ENCODE measurements at places on chromosomes 16 and 17.

GRCh38 chr17:3635474-3636153, 436 bp downstream of the SHPK start:
- no peak for DNase-seq

DNA sequence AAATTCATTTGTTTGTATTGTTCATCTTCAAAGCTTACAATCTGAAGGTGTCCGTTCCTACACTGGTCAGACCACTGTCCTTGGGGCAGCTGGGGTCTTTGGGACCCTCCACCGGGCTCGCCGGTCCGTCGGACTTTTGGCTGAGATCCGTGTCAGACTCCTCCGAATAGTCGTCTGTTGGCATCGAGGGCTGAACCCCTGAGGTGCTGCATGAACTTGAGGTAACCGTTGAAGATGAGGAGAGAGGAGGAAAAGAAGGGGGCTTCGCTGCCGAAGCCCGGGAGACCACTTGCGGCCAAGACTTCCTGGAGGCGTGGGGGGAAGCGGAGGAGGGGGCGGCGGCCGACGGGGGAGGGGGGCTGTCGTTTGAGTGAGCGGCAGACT, 260.8 kb downstream of the ZFHX3 start:
- no peak for DNase-seq

GRCh38 chr16:78689028-78689427, 589.6 kb downstream of the WWOX start:
- DNase-seq, result no peak

- DNase-seq, result no peak
Measured at GRCh38 chr17:29357821-29358232, 32.3 kb upstream of the TAOK1 start.

DNA sequence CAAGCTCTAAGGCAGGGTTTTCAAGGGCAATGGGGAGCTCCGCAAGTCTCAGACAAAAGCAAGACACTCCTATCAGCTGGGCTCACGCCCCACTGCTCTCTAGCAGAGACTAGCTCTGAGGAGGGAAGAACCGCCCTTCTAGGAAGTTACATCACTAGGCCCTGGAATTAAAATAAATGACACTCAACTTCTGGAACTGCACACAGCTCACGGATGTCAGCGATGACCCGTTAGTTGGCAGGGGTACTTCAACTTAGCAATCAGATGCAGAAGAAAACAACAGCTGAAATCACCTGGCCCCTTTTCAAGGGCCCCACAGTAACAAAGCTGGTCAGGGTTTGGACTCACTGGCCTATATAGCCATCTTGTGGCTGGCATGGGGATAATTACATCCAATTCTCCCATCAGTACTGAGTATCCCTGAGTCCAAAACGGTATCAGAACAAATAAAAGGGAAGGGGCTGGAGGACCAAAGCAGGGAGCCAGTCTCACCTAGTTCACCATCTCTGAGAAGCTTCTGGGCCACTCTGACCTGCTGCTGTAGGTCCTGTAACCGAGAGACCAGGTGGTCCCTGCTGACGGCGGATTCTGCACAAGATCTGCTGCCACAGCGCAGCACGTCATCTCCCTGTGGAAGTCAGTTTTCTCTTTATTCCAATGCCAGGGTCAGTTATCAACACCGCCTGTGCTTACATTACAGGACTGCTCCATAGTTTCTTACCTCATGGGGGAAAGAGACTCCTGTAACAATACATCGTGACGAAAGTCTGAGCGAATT, 22.2 kb downstream of the SERPINF1 start:
- DNase-seq, result peak; percentile 78

DNA sequence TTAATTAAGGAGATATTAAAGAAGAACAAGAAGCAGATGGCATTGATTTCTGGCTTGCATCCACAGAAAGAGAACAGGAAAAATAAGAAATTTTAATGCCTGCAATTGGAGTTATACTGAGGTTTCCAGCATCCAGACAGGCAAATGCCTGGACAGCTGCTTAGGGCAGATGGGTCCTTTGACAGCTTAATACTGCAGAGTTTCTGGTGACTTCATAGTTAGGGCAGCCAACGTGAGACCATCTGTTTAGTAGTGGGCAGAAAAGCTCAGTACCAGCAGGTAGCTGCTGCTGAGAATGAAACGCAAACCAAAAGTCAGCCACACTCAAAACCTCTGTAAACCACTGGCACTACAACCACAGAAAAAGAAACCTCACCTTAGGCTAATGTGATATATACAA, 109.8 kb downstream of the CDK5R1 start:
- no peak for DNase-seq

- DNase-seq, result peak; percentile 60
Measured at GRCh38 chr17:47864791-47865216, 13.8 kb upstream of the SP6 start.

GRCh38 chr17:44280392-44280937, 12.5 kb upstream of the SLC4A1 start:
- no peak for DNase-seq

DNA sequence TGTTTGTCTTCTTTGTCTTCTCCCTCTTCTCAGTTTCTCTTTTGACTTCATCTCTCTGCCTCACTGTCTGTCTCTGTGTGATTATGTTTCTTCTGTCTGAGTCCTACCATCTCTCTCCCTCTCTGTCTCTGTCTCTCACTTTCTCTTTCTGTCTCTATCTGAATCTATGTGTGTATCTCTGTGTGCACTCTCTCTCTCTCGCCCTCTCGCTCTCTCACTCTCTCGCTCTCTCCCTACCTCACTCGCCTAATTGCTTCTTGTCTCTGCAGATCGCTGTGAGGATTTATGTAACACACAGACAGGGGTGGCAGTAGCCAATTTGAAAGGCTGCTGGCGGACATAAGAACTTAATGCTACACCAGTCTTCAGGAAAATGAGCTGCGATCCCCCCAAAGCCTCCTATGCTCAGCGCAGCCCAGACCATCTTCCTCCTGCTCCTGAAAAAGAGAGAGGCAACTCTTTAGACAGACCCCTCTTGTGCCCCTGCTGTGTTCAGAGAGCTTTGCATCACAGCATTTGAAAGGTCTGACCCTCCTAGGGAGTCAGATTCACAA, 140.9 kb downstream of the CCT6B start:
- DNase-seq, result no peak

GRCh38 chr17:17814162-17815061, 22.4 kb downstream of the SREBF1 start:
- no peak for DNase-seq

GRCh38 chr17:77371117-77371887, 230.5 kb downstream of the SEC14L1 start:
- no peak for DNase-seq

DNA sequence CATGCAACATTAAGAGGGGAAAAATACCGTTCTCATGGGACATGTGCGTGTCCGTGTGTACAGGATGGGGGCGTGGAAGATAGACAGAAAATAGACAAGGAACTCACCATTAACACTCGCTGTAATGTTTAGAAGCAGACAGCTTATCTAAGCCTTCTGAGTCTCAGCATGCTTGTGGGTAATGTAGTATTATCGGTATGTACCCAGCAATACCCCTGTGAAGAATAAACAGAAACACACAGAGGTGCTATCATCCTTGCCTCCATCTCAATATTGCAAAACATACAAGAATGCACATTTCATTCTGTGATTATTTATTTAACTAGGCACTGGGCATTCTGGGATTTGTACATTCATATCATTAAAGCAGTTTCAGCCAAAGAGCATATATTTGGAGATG, 42.0 kb upstream of the RBFOX1 start:
- no peak for DNase-seq

GRCh38 chr17:44335564-44335963, 9.5 kb upstream of the GRN start:
- DNase-seq, result no peak

- no peak for DNase-seq
Measured at GRCh38 chr16:52515068-52515671, 31.8 kb downstream of the TOX3 start.

GRCh38 chr16:11624636-11625607, 38.2 kb upstream of the LITAF start:
- peak; percentile 55 for DNase-seq

- no peak for DNase-seq
Measured at GRCh38 chr16:56779906-56780305, 50.0 kb downstream of the NUP93 start.

DNA sequence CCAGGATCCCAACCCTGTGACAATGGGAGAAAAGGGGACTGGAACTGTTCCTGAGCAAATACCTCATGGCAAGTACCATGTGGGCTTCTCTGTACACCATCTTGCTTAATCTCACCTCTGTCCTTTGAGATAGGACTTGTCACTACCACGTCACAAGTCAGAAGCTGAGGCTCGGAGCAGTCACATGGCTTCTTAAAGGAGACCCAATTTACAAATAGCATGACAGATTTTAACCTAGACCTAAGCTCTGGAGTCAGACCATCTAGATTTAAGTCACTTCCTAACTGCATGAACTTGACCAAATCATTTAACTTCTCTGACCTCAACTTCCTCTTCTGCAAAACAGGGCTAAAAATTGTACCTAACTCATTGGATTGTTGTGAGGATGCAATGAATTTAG, 36.0 kb upstream of the CCL1 start:
- DNase-seq, result no peak

GRCh38 chr17:59367657-59368045, 36.2 kb downstream of the YPEL2 start:
- DNase-seq, result no peak

DNA sequence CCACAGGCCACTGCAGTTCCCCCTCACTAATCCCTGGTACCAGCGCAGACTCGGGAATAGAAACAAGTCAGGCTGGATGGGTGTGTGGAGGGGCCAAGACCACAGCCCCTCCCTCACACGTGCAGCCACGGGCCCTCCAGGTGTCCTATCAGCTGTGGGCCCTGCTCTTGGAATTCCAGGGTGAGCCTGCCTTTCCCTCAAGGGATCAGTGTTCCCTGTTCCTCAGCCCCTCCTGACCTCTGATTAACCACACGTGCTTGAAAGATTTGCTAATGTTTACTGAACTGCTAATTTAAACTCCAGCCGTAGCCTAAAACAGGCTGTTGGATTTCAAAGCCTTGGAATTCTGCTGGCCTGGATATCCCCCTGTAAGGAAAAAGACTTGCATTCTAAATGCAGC, 146.4 kb downstream of the SOCS1 start:
- DNase-seq, result peak; percentile 62

GRCh38 chr16:22360963-22361659, 13.3 kb downstream of the CDR2 start:
- DNase-seq, result no peak

DNA sequence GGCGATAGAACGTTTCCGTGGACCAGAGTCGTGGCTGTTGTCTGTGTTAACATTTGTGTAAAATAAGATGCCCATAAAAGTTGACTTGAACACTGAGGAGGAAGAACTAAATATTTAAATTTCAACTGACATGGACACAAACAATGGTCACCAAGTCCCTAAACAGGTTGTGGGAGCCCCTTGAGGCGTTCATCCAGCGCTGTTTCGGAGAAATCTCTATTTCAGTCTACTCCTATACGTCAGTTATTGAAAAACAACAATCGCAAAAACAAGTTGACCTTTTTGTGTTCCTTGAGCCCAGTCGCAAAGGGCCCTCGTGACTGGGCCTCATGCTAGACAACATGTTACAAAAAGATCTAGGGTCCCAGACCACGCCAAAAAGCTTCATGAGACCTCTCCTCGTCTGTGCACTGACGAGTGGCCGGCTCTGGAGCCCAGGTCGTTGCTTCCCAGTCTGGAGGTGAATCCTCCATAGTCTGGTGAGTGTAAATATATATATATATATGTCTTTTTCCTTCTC, 439 bp upstream of the TMEM231 start:
- DNase-seq, result no peak

DNA sequence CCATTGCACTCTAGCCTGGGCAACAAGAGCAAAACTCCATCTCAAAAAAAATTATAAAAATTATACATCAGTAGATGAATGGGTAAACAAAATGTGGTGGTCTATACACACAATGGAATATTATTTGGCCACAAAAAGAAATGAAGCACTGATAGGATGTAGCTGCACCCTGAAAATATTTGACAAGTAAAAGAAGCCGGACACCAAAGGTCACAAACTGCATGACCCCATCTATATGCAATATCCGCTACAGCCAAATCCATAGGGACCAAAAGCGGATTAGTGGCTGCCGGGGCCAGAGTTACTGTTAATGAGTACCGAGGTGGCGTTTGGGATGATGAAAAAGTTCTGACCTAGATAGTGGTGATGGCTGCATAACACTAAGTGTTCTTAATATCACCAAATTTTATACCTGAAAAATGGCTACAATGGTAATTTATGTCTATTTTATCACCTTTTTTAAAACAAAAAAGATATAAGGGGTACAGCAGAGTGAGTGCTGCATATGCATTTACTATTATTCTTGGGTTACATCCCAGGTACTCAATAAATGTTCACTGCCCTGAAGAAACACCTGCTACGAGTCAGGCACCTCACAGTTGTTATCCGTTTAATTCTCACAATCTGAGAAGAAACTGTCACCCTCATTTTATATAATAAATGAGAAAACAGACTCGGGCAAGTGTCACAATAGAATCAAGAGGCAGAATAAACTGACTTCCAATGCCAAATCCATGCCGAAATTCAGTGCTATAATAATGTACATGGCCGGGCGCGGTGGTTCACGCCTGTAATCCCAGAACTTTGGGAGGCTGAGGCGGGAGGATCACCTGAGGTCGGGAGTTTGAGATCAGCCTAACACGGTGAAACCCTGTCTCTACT, 807 bp upstream of the HBQ1 start:
- no peak for DNase-seq

- DNase-seq, result no peak
Measured at GRCh38 chr16:2189252-2189893, 7.0 kb downstream of the CASKIN1 start.

GRCh38 chr17:29177541-29177870, 2.7 kb downstream of the MYO18A start:
- DNase-seq, result no peak

- no peak for DNase-seq
Measured at GRCh38 chr16:4676831-4677230, 16.5 kb upstream of the NUDT16L1 start.

DNA sequence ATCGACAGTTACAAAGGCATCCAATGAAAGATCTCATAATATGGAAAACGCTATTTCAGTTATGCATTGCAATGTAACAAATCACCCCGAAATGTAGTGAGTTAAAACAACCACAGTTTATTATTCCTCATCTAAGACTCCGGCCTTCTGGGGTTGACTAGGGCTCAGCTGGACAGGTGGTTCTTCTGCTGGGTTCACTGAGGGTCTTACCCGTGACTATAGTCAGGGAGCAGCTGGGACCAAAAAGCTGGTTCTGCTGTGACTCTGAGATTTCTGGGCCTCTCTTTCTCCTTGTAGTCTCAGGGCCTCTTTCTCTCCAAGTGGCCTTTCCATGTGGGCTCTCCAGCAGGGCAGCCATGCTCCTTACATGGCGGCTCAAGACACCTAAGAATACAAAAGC, 196.0 kb downstream of the IRX3 start:
- no peak for DNase-seq

DNA sequence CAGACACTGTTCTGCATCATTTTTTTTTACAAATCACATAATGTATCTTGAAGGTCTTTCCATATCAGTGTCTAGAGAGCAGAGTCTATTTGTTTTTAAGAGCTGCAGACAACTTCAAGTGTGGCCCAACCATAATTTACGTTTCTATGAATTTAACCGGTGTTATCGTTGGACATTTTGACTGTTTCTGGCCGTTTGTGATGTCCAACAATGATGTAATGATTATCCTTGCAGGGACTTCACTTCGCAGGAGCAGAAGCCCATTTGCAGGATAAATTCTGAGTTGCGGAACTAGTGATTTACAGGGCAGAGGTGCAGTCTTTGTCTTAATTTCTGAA, 26.9 kb upstream of the HLF start:
- no peak for DNase-seq

GRCh38 chr16:8370374-8371270, 219.7 kb downstream of the TMEM114 start:
- peak; percentile 3 for DNase-seq

- peak; percentile 16 for DNase-seq
Measured at GRCh38 chr17:2883544-2884213, 87.4 kb downstream of the RAP1GAP2 start.

GRCh38 chr17:3796110-3796821, 4.7 kb downstream of the ITGAE start:
- DNase-seq, result no peak

Measured in foreskin fibroblast (primary cell).